Activated CD4-positive, alpha-beta T cell treated with anti-CD3 and anti-CD28 coated beads, Interleukin-2, amount 50 U/mL, for 48 hours (primary cell): ENCODE measurements at places on chromosomes 12 and 14.

DNA sequence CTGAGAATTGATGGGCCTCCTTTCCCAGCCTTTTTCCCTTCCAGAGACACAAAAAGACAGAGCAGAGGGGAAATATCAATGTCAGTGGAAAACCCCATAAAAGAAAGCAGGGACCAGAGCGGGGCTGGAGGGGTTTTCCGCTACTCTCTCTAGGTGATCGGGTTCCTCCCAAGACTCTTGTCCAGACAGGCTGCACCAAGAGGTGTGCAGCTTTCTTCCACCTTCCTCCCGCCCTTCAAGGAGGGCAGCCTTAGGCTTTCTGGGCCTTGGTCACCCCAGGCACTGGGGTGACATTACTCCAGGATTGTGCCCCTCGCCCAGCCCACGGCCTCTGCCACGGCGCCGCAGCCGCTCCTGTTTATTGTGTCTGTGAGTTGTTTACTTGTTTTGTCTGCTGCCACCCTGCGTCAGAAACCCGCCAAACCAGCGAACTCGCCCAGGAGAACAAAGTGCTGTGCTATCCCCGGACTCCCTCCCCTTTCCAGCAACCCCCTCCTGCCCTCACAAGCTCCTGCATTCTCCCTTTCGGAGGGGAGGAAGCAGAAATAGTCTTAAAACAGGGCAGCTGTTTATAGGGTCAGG is 6.7 kb upstream of the HOXC6 start:
- DNase-seq = no peak

DNA sequence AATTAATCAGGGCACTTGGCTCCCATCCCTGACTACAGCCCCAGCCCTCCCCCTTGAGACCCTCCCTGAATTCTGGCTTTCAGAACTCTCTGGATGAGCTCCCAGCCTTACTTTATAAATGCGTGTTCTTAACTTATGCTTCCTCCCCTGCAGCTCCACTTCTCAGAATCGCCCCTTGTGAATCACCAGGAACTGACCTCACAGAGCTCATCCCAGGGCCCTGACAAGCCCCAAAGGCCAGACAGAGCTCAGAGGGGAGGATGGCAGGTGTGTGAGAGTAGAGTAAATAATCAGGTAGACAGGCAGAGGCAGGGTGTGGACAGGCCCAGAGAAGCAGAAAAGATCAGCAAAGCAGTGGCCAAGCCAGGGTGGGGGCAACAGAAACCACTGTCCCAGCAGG is 68.2 kb upstream of the FOXN3 start:
- no peak for DNase-seq

- DNase-seq = peak; percentile 5
These were observed 588 bp upstream of the GRIN2B start for GRCh38 chr12:13981990-13982389.

- no peak for DNase-seq
These were observed 231.9 kb downstream of the C12orf75 start for GRCh38 chr12:105562199-105562971.

- DNase-seq = no peak
These were observed 80.8 kb downstream of the CIT start for GRCh38 chr12:119796292-119796691.

DNA sequence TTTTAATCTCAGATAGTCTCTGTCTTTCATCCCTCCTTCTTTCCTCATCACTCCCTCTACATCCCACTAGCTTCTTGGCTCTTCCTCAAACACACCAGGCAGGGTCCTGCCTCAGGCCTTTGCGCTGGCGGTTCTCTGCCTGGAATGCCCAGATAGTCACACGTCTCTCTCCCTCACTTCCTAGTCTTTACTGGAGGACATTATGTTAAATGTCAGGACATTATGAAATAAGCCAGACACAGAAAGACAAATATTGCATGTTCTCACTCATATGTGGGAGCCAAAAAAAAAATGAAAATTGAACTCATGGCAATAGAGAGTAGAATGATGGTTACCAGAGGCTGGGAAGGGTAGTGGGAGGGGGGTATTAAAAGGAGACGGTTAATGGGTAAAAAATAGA is 442.0 kb downstream of the MED13L start:
- no peak for DNase-seq

DNA sequence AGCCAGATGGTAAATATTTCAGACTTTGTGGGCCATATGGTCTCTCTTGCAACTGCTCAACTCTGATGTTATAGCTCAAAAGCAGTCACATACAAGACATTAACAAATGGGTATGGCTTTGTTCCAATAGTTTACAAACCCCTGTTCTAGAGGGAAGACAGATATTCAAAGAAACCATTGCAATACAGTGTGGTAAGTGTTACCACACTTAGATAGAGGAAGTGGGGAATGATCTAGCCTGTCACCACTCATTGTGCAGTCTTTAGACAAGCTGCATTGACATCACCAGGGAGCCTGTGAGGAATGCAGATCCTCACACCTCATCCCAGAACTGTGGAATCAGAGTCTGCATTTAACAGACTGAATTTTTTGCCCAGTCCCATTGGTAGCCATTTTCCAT is 80.0 kb upstream of the RGS6 start:
- no peak for DNase-seq

DNA sequence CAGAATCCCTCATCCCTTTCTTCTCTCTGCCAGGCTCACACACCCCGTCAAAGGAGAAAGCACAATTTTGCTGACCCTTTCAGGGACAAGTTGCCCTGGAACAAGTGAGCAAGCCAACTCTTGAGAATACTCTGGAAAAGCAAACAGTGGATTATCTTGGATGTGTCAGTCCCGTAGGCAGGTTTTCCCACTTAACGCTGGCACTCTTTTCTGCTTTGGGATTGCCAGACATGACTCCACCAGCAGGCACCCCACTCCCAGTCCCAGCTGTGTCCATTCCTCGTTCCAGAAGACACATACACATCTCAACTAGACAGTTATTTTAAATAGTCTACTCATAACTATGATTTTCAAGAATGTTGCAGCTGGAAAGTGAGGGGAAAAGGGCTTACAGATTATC is 145.5 kb upstream of the CDKN3 start:
- DNase-seq = no peak

DNA sequence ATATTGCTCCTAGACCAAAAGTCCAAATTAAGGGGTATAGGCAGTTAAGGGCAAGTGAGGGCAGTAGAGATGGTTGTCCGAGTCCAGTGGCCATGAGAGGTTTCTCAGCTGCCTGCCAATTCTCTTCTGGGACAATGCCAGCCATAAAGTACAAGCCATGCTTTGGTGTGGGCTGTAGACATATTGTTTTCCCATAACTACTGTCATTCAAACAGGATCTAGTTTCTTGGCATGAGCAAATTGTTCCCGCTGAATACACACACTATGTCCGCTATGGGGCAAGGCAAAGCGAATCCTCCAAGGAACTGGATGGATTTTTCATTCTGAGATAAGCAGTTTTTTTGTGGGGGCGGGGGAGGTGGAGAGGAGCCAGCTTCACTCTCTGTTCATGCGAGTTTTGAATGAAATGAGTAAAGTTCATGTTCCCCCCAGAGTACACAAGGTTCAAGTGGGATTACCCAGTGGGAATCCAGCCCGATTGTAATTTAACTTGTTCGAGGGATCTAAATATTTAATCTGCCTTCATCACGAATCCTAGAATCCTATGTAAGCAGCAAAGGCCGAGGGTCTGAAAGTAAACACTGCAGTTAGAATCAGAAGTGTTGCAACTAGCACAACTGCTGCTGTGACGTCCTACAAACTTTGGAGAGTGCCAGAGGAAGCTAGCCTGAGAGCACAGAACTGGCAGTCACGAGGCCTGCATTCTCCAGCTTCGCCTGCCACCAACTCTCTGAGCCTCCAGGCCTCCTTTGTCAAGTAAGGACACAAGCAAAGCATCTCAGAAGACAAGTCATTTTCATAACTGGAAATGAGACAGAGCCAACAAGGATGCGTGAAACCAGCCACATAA is 137.0 kb downstream of the CRADD start:
- no peak for DNase-seq

- no peak for DNase-seq
These were observed 22.5 kb downstream of the YBX3 start for GRCh38 chr12:10700581-10700980.

GRCh38 chr14:93870377-93870776 is 56.8 kb upstream of the FAM181A start:
- DNase-seq = no peak
